ENCODE measurements at places on chromosomes 7 and 10.
A peak's percentile ranks its signal among the peaks of the same experiment; 100 is the strongest.

DNA sequence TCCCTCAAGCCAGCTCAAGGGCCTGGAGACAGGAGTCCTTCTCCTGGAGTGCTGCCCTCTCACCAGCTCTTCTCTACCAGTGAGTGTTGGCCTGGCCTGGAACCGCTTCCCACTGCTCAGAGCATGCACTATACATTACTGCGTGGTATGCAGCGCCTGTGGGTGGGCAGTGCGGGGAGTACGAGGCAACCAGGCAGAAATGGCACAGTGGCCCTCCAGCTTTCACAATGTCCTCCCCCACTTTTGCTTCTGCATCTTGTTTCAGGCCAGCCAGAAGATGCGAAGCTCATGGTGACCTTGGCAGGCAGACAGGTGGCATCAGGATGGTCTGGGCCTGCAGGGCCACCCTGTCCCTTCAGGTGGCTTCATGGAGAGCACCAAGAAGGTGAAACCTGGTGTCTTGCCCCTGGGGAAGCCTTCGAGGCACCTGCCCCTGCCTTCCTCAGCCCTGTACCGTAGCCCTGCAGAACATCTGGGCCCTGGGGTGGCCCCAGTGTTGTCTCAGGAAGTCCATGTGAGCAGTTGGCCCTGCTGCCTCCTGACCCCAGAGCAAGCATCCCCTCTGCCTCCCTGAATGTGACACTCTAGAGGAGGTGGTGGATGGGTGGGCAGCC, 35.8 kb downstream of the RASGEF1A start:
- no peak overlapping the region for H3K4me3 ChIP-seq
- H3K36me3 ChIP-seq = no peaks in the 10 kb centered on the region
- peaks cover 32% of the 10 kb centered on the region for H3K27me3 ChIP-seq
- no peak overlapping the region for H3K27ac ChIP-seq
- peak; percentile 49 for DNase-seq
- peaks cover 13% of the 10 kb centered on the region for H3K4me1 ChIP-seq

- H3K27me3 ChIP-seq = no peaks in the 10 kb centered on the region
- DNase-seq = no peak
- no peaks in the 10 kb centered on the region for H3K4me1 ChIP-seq
- H3K36me3 ChIP-seq = no peaks in the 10 kb centered on the region
Observed at GRCh38 chr7:117715784-117716445, 157.3 kb downstream of the CTTNBP2 start.

- H3K36me3 ChIP-seq = no peaks in the 10 kb centered on the region
- H3K27me3 ChIP-seq = no peaks in the 10 kb centered on the region
- H3K4me1 ChIP-seq = peaks cover 15% of the 10 kb centered on the region
Observed at GRCh38 chr7:151252961-151253711, 4.6 kb upstream of the SMARCD3 start.

GRCh38 chr10:104903433-104903832, 262.3 kb downstream of the SORCS3 start:
- no peak overlapping the region for H3K4me3 ChIP-seq
- H3K27me3 ChIP-seq = no peaks in the 10 kb centered on the region
- no peaks in the 10 kb centered on the region for H3K36me3 ChIP-seq
- no peak for DNase-seq

DNA sequence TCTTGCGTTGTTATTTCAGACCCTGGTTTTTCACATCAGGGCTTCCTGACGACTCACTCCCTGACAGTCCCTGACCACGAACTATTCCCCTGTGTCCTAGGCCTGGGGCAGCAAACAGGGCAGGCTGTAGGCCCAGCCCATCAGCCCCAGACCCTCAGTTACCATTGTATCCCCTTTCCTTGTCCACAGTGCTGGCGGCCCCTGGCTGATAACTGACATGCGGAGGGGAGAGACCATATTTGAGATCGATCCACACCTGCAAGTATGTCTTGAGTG, 50.5 kb upstream of the TRIM8 start:
- no peaks in the 10 kb centered on the region for H3K27me3 ChIP-seq
- no peak for DNase-seq
- H3K27ac ChIP-seq = no peak overlapping the region
- H3K4me1 ChIP-seq = peaks cover 19% of the 10 kb centered on the region
- H3K36me3 ChIP-seq = peaks cover 30% of the 10 kb centered on the region
- H3K4me3 ChIP-seq = no peak overlapping the region

DNA sequence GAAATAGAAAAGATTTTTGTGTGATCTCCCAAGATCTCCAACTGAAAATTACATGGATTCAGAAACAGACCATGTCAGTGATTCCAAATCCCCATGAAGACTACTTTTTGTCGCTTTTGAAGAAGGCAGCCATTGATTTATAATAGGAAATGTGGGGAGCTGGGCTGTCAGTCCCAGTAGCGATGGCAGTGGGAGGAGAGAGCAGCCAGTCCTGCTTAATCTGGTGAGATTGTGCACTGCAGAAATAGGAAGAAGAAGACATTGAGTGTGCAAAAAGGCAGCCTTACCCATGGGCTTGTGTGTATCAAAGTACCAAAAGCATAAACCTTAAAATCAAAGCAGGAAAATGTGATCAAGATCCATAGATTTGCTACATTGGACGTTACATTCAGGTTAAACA, 4.8 kb downstream of the ADRB1 start:
- DNase-seq = no peak
- peak overlapping the region; percentile 55 for H3K4me3 ChIP-seq
- peaks cover 12% of the 10 kb centered on the region for H3K27me3 ChIP-seq
- H3K36me3 ChIP-seq = no peaks in the 10 kb centered on the region
- no peaks in the 10 kb centered on the region for H3K4me1 ChIP-seq

- no peak overlapping the region for H3K4me3 ChIP-seq
- no peaks in the 10 kb centered on the region for H3K27me3 ChIP-seq
- H3K36me3 ChIP-seq = no peaks in the 10 kb centered on the region
- H3K4me1 ChIP-seq = no peaks in the 10 kb centered on the region
- H3K27ac ChIP-seq = no peak overlapping the region
- DNase-seq = no peak
Observed at GRCh38 chr10:8544057-8544380, 489.5 kb downstream of the GATA3 start.
